Muscle of leg (tissue), 16 donors: ENCODE measurements at places on chromosomes 16 and 17. TPM values are rescaled to one million over a fixed set of nuclear protein-coding genes. Genes with fewer than 3 reads are reported as not detected.

- H3K36me3 ChIP-seq = no peaks in the 10 kb centered on the region
- H3K27me3 ChIP-seq = no peaks in the 10 kb centered on the region
- no peak for DNase-seq
- H3K4me1 ChIP-seq = no peaks in the 10 kb centered on the region
- no peak overlapping the region for H3K4me3 ChIP-seq
- H3K27ac ChIP-seq = no peak overlapping the region
Observed at GRCh38 chr17:75194879-75195278, 10.6 kb upstream of the NUP85 start.

- DNase-seq = no peak
- H3K4me3 ChIP-seq = no peak overlapping the region
- no peak overlapping the region for H3K27ac ChIP-seq
- H3K36me3 ChIP-seq = no peaks in the 10 kb centered on the region
- no peaks in the 10 kb centered on the region for H3K27me3 ChIP-seq
Observed at GRCh38 chr17:15092762-15093161, 172.4 kb downstream of the PMP22 start.

Gene AGRP
- not detected for polyA plus RNA-seq

Gene TEDC2
- polyA plus RNA-seq = 5.4 TPM

GRCh38 chr17:82882715-82883418, 43.0 kb upstream of the ZNF750 start:
- no peaks in the 10 kb centered on the region for H3K27me3 ChIP-seq
- H3K36me3 ChIP-seq = peaks cover 11% of the 10 kb centered on the region
- peaks cover 51% of the 10 kb centered on the region for H3K4me1 ChIP-seq
- no peak overlapping the region for H3K4me3 ChIP-seq
- no peak overlapping the region for H3K27ac ChIP-seq
- no peak for DNase-seq

Gene GPR139
- not detected for polyA plus RNA-seq

Gene TP53TG3F
- not detected for polyA plus RNA-seq

- H3K36me3 ChIP-seq = no peaks in the 10 kb centered on the region
- H3K27me3 ChIP-seq = no peaks in the 10 kb centered on the region
- no peak overlapping the region for H3K4me3 ChIP-seq
- no peak for DNase-seq
- H3K4me1 ChIP-seq = peaks cover 29% of the 10 kb centered on the region
Observed at GRCh38 chr17:29180788-29181160, 576 bp upstream of the MYO18A start.

- H3K27ac ChIP-seq = no peak overlapping the region
- no peak overlapping the region for H3K4me3 ChIP-seq
- DNase-seq = no peak
- H3K36me3 ChIP-seq = no peaks in the 10 kb centered on the region
Observed at GRCh38 chr17:76885894-76886290, 17.7 kb downstream of the MGAT5B start.

DNA sequence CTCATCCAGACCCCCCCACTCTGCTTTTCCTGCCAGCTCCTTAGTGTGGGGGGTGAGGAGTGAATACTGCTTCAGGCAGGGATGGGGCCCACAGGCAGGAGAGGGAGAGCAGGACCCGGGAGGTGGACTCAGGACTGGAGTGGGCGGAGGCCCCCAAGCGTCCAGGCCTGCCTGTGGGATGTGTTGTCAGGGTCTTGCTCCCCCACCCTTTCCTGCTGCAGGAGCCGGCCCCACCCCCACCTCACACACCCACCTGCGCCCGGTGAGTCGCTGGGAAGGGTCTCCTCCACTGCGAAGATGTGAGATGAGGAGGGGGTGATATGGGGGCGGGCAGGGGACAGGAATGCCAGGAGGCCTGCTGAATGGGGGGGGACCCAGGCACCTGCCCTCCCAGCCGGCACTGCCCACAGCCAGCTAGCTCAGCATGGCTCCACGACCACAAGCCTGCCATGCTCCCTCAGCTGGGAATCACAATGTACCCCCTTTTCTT, 1.1 kb downstream of the FAM171A2 start:
- H3K4me1 ChIP-seq = peaks cover 51% of the 10 kb centered on the region
- DNase-seq = peak; percentile 58
- peak overlapping the region; percentile 89 for H3K27ac ChIP-seq
- peaks cover 9% of the 10 kb centered on the region for H3K36me3 ChIP-seq
